A673 (cell line): ENCODE measurements at places on chromosomes 3 and 15. TPM values are rescaled to one million over a fixed set of nuclear protein-coding genes. Genes with fewer than 3 reads are reported as not detected.

Gene SI
- total RNA-seq, result not detected in 2 replicates

Gene PPIB
- total RNA-seq, result 410 and 416 TPM in 2 replicates

DNA sequence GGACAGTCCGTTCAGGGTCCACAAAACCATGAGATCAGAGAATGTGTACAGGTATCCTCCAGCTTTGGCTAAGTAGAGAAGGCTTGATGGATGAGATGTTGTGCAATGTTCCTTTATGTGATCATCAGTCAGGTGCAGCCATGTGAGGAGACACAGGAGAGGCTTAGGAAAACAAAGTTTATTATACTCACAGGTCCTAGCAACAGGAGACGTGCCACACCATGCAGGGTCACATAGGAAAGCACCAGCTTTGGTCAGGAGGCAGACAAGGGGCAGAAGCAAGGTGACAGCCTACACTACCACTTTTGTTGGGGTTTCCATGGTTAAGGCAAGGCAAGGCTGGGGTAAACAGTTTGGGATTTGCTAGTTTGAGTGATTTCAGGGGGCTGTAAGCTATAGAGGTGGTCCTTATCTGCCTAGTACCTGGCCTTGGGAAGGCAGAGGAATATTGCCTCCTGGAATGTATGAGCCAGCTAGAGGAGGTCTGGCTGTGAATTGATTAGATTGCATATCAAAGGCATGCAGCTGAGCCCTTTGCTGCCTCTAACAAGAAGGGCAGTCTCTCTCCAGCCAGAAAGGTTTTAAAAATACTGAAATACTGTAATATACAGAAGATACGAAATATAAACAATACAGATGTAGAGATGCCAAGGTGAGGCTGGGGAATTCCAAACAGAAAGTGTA is 248.6 kb downstream of the RYR3 start:
- no peak overlapping the region for H3K4me3 ChIP-seq
- H3K27me3 ChIP-seq, result peaks cover 22% of the 10 kb centered on the region
- H3K36me3 ChIP-seq, result no peaks in the 10 kb centered on the region
- no peak overlapping the region for H3K27ac ChIP-seq
- DNase-seq, result no peak
- H3K4me1 ChIP-seq, result no peaks in the 10 kb centered on the region

DNA sequence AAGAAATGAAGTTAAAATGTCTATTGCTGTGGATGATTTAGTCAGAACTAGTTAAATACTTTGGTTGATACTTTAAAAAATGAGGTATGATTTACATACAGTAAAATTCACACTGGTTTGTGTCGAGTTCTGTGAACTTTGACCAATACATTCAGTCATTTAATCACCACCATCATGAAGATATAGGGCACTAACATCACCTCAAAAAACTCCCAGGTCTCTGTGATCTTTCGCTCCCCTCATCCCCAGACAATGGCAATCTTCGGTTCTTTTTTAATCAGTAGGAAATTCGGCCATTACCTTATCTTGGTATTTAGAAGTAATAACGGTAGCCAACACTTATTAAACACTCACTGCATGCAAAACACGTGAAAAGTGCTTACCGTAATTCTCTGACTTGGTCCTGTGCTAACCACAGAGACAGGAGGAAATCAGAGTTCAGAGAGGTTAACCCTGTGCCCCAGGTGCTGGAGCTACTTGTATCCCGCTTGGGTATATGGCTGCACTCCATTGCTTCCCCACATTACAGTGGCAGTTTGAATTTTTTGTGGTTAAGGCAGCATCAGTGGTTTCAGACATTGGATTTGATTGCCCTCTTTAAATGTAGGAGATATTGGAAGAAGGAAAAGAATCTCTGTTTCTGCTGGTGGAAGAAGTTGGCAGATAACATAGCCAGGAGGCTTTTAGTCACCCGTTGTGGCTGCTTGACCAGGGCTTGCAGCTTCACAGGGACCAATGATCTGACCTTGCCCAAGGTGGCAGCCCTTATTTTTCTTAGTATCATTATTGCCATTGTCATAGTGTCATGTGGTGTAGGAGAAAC is 4.2 kb downstream of the PLCL2 start:
- no peak for DNase-seq
- H3K27ac ChIP-seq, result no peak overlapping the region
- H3K36me3 ChIP-seq, result no peaks in the 10 kb centered on the region
- no peak overlapping the region for H3K4me3 ChIP-seq
- H3K27me3 ChIP-seq, result peaks cover 49% of the 10 kb centered on the region
- no peaks in the 10 kb centered on the region for H3K4me1 ChIP-seq

DNA sequence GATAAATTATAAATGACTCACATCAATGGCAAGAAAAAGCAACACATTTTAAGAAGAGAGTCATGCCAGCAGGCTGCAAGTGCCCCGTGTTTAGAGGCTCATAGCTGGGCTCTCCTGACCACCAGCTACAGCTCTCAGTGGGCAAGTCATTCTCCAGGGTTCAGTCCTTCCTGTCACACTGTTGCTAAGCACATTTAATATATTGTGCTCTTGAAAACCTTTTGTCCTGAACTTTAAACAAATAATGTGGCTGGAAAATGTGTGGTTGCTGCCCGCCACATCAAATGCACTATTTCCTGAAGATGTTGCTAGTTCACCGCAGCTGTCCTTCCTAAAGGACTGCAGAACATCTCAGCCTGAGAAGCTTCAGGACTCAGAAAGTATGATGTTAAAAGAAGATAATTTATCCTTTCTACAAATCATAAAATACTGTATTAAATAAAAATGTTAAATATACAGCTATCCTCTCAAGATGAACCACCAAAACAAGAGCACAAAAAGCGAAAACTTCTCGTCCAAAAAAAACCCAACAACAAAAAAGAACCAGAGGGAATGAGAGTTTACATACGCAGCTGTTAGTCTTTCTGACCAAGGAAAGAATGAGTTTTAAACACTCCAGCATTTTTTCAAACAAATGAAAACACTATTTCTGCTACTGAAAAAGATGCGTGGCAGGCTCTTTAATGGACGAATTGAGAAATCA is 951 bp downstream of the TARS3 start:
- H3K4me1 ChIP-seq, result peaks cover 3% of the 10 kb centered on the region
- H3K27ac ChIP-seq, result peak overlapping the region; percentile 83
- peaks cover 3% of the 10 kb centered on the region for H3K36me3 ChIP-seq
- DNase-seq, result no peak

Gene ITGA11
- 0.17 and 0.45 TPM in 2 replicates for total RNA-seq

GRCh38 chr3:171419457-171419856 is 40.7 kb downstream of the TNIK start:
- H3K36me3 ChIP-seq, result no peaks in the 10 kb centered on the region
- H3K4me3 ChIP-seq, result no peak overlapping the region
- H3K4me1 ChIP-seq, result no peaks in the 10 kb centered on the region

DNA sequence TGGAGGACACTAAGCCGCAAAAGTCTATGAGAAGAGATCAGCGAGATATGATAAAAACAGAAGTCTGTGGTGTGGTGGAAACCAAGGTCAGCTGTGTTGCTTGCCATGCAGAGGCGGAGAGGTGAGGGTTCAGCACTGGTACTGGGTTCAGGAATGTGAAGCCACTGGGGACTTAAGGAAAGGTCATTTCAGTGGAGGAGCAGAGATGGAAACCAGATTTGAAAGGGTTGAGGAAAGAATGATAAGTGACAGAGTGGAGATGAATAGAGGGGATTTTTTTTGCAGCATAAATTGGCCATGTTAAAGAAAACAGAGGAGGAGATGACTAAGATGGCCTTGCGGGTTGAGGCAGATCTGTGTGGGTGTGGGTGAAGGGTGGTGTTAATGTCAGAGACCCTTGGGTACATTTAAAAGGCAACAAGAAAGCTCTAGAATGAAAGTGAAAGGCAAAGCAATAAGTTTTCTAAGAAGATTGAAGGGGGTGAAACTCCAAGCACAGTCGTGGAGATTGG is 265.5 kb downstream of the ADAMTSL3 start:
- H3K27me3 ChIP-seq, result peaks cover 11% of the 10 kb centered on the region
- H3K27ac ChIP-seq, result no peak overlapping the region
- no peaks in the 10 kb centered on the region for H3K4me1 ChIP-seq
- DNase-seq, result no peak
- no peaks in the 10 kb centered on the region for H3K36me3 ChIP-seq

DNA sequence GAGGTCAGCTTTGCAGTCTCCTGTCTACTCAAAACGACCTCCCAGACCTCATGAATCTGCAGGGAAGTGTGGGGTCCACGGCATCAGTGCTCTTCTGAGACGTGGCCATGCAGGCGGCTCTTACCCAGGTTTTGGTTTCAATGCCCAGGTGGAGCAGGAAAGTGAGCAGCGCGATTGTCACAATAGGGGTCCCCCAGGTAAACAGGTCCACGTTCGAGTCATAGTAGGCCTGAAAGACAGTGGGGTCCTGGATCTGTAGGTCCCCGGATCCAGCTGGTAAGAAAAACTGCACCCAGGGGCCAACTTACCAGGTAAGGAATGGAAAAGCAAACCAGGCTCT is 182.5 kb downstream of the ATP10A start:
- no peak overlapping the region for H3K27ac ChIP-seq
- no peaks in the 10 kb centered on the region for H3K27me3 ChIP-seq
- H3K36me3 ChIP-seq, result no peaks in the 10 kb centered on the region
- no peaks in the 10 kb centered on the region for H3K4me1 ChIP-seq

DNA sequence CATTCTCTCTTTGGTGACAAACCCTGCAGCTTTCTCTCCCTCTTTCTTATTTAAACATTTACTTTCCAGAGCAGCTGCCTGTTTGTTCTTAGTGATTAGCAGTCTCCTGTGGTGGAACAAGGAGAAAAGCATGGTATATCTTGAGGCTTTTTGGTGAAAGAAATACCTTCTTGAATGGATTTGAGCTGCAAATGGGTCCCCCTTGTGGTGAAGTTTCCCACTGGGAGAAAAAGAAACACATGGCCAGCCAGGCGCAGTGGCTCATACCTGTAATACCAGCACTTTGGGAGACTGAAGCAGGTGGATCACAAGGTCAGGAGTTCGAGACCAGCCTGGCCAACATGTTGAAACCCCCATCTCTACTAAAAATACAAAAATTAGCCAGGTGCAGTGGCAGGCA is 48.3 kb upstream of the ACP3 start:
- H3K27ac ChIP-seq, result no peak overlapping the region
- DNase-seq, result peak; percentile 51
- H3K4me3 ChIP-seq, result no peak overlapping the region
- H3K4me1 ChIP-seq, result no peaks in the 10 kb centered on the region
- no peaks in the 10 kb centered on the region for H3K27me3 ChIP-seq
- H3K36me3 ChIP-seq, result no peaks in the 10 kb centered on the region

DNA sequence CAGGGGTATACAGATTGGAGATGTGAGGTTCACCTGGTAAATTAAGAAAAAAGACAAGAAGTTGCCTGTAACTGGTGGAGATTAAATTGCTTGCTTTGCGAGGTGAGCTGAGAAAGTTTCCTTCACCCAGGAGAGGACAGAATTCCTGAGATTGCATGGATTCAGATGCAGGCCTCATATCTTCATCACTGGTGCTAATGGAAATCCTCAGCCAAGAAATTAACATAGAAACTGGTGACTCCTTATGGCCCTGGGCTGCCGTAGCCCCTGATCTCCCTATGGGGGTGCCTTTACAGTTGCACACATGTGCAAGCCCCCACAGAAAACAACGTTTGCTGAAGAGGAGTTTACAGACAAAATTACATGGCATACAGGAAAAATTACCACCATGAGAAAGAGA is 68.0 kb downstream of the EEFSEC start:
- no peak for DNase-seq
- no peak overlapping the region for H3K27ac ChIP-seq
- H3K36me3 ChIP-seq, result no peaks in the 10 kb centered on the region

DNA sequence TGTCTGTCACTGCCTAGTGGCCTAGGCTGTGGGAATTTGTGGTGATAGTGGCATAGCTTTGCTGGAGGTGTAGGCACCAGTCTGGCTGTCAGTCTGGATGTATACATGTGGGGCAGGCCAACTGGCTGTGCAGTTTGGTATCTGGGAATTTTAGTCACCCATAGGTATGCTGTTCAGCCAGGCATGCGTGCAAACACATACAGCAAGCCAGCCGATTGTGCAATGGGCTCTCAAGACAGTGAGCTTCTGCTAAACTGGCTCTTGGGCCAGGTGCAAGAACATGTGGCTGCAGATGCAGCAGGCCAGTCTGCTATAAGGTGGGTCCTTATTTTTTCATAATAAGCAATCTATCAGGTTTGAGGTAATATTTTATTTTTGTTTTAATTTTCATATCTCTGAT is 87.1 kb upstream of the PLSCR5 start:
- no peak overlapping the region for H3K27ac ChIP-seq
- H3K27me3 ChIP-seq, result no peaks in the 10 kb centered on the region
- no peaks in the 10 kb centered on the region for H3K36me3 ChIP-seq
- DNase-seq, result no peak
- H3K4me1 ChIP-seq, result no peaks in the 10 kb centered on the region

Gene RLBP1
- not detected in 2 replicates for total RNA-seq

- no peak for DNase-seq
- H3K4me3 ChIP-seq, result no peak overlapping the region
- H3K27ac ChIP-seq, result no peak overlapping the region
- no peaks in the 10 kb centered on the region for H3K36me3 ChIP-seq
- H3K4me1 ChIP-seq, result no peaks in the 10 kb centered on the region
Observed at GRCh38 chr3:193372783-193373182, 5.8 kb downstream of the ATP13A5 start.

DNA sequence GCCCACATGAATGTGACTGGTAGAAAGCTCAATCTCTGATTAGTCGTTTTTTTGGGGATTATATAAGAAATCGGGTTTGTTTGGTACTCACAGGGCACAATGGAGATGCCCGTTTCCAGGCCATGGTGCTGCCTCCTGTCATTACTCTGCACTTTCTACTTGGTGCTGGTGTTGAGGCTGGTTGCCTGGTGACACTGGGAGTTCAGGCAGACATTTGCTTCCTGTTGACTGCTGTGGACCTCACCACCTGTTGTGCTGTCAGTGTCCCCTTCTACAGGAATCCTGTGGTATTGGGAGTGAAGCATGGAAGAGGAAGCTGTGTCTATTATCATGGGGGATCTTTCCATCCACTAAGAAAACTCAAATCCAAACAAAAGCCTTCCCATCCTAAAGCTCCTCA is 227.2 kb upstream of the TBL1XR1 start:
- H3K27me3 ChIP-seq, result no peaks in the 10 kb centered on the region
- H3K4me1 ChIP-seq, result peaks cover 11% of the 10 kb centered on the region
- H3K36me3 ChIP-seq, result no peaks in the 10 kb centered on the region
- DNase-seq, result no peak
- H3K27ac ChIP-seq, result no peak overlapping the region

- H3K36me3 ChIP-seq, result no peaks in the 10 kb centered on the region
- H3K27ac ChIP-seq, result no peak overlapping the region
- no peak overlapping the region for H3K4me3 ChIP-seq
- H3K27me3 ChIP-seq, result peaks cover 20% of the 10 kb centered on the region
- H3K4me1 ChIP-seq, result no peaks in the 10 kb centered on the region
Observed at GRCh38 chr3:134839990-134840389, 44.9 kb downstream of the EPHB1 start.

Gene BSN
- 1.1 and 1.4 TPM in 2 replicates for total RNA-seq

Gene ARPP19
- 173 and 186 TPM in 2 replicates for total RNA-seq

- H3K4me3 ChIP-seq, result no peak overlapping the region
- H3K4me1 ChIP-seq, result peaks cover 10% of the 10 kb centered on the region
- no peak overlapping the region for H3K27ac ChIP-seq
Observed at GRCh38 chr3:128317698-128318231, 148.9 kb downstream of the DNAJB8 start.

- no peak overlapping the region for H3K4me3 ChIP-seq
- DNase-seq, result no peak
- H3K27ac ChIP-seq, result no peak overlapping the region
- H3K36me3 ChIP-seq, result no peaks in the 10 kb centered on the region
Observed at GRCh38 chr15:63052961-63053698, 10.6 kb downstream of the TPM1 start.

- H3K27ac ChIP-seq, result no peak overlapping the region
- peaks cover 8% of the 10 kb centered on the region for H3K4me1 ChIP-seq
- DNase-seq, result peak; percentile 21
- H3K27me3 ChIP-seq, result no peaks in the 10 kb centered on the region
- H3K36me3 ChIP-seq, result no peaks in the 10 kb centered on the region
Observed at GRCh38 chr15:62112616-62113593, 46.1 kb downstream of the C2CD4A start.

GRCh38 chr15:50024281-50024680 is 94.8 kb downstream of the ATP8B4 start:
- no peak overlapping the region for H3K4me3 ChIP-seq
- H3K27ac ChIP-seq, result no peak overlapping the region
- no peak for DNase-seq
- H3K4me1 ChIP-seq, result no peaks in the 10 kb centered on the region
